ENCODE measurements at places on chromosomes 11 and 22.

DNA sequence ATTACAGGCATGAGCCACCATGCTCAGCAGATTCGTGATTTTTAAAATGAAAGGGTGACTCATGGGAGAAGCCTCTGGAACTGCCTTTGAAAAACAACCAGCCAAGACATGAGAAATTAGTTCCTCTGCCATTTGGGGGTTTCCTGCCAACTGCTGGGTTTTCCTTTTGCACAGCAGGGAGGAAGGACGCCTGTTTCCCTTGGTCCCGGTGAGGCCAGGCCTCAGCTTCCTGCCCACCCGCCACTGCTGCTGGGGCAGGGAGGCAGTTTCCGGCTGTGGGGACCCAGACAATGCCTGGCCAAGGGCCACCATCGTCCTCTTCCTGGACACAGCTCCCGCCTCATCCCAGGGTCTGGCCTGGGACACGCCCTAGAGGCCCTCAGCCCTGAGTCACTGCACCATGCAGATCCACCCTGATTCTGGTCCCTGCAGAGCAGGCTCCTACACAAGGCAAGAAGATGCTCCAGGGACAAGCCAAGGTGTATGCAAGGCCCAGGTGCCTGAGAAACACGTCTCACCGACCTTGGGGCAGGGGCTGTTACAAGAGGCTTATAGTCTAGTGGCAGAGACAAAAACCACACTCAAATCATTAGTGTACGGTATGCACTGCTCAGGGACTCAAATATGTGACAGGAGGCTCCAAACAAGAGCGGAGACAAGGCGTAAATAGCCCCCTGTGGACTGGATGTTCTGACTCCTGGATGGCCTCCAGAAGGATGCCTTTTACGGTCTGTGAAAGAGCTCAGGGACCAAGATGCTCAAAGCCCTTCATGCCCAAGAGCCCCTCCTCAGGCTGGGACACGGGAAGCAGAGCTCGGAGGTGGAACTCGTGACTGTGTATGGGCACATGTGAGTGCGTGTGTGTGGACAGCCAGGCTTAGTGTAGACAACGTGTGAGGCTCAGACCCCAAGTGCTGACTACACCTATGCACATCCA, 10.0 kb downstream of the PPM1F start:
- peak; percentile 31 for DNase-seq

DNA sequence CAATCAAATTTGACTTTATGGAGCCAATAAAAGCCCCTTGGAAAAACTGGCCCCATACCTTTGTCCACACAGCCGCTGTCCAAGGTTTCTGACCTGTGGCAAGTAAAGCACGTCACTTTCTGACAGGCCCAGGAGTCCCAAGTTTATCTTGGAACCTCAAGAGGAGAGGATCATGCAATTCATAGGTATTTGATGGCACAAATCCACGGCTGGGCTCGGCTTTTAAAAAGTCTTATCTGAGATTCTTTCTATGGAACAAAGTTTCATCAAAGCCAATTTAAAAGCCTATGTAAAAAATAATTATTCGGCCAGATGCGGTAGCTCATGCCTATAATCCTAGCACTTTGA, 13.6 kb downstream of the TMEM138 start:
- no peak for DNase-seq

DNA sequence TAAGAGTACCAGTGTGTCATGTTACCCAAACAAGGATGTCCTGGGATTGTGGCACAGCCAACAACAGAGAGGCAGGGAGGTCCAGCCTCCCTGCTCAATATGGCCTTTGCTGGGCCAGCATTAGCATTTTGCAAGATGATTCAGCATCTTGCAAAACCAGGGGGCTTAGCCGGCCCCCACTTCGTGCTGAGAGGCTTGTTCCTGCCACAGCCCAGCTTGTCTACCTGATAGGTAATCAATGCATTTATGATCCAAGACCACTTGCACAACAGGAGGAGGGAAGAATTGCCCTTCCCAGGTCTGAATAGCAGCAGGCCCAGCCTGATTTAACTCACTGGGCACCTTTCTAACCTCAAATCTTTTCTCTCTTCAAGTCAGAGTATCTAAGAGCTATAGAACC, 189.0 kb upstream of the SYT13 start:
- DNase-seq, result no peak

DNA sequence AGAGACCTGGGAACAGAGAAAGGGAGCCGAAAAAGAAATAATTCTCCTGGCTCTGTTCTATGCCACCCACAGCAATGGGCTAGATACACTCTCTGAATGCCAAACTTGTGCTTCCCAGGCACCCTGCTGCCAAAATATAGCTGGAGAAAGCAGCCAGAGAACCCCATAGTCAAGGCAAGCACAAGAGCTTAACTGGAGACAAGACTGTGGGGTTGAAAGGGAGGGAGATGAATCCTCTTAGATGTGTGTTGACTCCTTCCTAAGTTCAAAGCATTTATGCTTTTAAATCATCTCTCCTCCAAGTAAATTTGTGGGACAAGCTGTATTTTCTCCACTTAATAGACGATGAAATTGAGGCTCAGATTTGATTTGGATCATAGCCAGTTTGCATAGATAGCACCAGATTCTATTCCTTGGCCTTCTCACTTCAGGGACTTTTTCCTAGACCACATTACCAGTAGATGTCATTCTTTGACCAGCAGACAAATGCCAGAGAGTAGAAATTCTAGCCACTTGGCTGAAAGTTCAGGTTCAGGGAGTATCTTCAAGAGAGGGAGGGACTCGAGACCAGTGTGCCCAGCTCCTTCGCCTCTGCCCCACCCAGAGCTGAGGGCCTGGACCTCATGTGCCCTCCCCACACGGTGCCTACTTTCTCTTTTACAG, 16.5 kb upstream of the ETS1 start:
- no peak for DNase-seq

GRCh38 chr11:133541021-133541719, 8.9 kb upstream of the OPCML start:
- no peak for DNase-seq

DNA sequence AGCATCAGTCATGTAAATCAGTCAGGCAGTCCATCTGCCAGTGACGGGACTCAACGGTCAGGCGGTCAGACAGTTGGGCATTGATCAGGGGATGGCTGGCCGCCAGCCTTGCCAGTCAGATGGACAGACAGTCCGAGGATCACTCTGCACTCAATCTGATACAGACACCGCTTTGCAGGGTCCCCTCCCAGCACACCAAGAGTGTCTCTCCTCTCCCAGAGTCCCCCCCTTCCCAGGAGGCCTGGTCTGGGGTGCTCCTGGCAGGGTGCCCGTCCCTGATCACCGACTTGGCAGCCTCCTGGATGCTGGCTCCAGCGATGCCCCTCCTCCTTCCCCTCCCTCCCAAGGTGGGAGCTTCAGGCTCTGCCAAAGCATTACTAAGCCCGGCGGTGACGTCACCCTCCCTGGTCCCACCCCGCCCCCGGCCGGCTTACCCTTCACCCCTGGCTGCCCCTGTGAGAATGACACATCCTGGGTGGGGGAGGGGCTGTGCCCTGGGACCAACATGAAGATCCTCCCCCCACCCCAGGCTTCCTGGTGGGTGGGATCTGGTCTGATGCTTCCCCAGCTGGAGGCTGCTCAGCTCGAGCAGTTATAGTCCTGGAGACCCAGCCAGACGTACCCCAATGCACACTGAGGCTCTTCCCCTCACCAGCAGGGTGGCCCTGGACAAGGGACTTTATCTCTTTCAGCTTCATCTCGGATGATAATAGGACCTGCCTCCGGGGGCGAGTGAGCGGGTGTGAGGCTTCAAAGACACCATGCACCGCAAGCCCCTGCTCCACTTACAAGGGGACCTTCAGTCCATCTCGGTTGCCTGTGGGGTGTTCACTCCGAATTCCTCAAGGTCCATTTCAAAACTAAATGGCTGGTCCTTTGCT, 69.2 kb downstream of the CD82 start:
- DNase-seq, result peak; percentile 60

GRCh38 chr11:129881570-129882170, 13.7 kb downstream of the NFRKB start:
- DNase-seq, result peak; percentile 51

- no peak for DNase-seq
Observed at GRCh38 chr11:47848700-47849155, 578 bp upstream of the NUP160 start.

DNA sequence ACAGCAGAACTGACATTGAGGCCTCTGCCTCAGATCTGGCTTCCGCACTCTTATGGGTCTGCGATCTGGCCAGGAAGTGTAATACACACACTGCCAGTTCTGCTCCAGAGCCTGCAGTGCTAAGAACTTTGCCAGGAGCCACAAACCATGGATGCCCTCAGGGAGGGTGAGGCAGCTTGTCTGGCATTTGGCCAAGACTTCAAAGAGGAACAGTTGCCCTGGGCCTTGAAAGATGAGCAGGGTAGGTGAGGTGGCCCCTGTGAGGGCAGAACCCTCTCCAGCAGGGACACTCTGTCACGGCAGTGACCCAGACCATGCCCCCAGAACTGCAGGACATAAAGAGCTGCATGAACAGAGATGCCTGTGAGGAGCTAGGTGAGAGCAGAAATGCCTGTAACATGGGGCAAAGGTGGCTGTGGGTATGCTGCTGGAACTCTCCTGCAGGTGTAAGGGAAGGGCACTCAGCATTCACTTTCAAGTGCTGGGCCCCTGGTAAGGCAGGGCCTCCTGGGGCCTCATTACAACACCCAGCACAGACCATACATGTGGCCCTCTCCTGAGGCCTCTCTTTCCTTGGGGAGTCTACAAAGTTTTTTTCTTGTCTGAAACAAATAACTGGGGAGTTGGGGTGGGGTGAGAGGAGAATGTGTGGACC, 47.3 kb downstream of the NEU3 start:
- DNase-seq, result no peak

GRCh38 chr11:96234866-96235441, 108.0 kb downstream of the MAML2 start:
- no peak for DNase-seq

DNA sequence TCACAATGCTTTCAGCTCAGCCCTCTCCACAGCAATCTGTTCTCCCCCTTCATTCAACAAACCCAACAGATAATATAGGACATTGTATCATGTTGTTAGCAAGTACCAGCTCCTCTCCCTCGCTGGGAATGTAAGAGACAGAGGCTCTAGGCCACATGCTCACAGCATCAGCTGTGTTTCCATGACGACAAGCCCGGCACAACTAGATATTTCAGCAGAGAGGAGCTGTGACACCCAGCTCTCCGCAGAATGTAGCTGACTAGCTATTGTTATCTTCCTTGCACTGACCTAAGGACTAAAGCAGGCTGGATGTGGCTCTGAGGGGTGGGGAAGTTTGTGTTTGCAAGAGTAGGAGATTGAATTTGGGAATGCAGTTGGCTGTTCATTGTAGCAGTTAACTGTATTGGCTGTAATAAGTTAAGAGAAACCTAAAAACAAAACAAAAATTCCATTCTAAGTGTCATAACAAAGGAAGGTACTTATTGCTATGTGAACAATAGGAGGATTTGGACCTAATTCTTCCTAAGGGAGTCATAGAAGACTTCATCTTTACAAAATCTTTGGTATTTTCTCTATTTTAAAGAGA, 28.0 kb upstream of the RRAS2 start:
- DNase-seq, result no peak

DNA sequence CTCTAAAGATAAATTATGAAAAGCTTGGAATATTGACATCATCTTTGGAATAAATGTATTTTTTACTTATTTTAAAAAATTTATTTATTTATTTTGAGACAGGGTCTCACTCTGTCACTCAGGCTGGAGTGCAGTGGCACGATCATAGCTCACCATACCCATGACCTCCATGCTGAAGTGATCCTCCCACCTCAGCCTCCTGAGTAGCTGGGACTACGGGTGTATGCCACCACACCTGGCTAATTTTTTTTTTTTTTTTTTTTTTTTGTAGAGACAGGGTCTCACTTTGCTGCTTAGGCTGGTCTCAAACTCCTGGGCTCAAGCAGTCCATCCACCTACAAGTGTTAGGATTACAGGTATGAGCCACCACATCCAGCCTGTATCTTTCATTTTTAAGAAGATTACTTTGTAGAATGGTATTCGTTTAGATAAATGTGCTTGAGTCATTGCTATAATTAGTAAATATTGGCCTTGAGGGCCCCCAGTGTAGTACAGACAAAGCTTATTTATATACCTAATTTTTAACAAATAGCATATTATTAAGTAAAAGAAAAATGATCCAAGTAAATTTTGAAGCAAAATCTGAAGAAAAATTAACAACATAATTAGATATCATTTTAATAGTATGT, 8.5 kb downstream of the SWAP70 start:
- DNase-seq, result no peak

- DNase-seq, result no peak
Observed at GRCh38 chr11:77436506-77436905, 37.4 kb downstream of the PAK1 start.

DNA sequence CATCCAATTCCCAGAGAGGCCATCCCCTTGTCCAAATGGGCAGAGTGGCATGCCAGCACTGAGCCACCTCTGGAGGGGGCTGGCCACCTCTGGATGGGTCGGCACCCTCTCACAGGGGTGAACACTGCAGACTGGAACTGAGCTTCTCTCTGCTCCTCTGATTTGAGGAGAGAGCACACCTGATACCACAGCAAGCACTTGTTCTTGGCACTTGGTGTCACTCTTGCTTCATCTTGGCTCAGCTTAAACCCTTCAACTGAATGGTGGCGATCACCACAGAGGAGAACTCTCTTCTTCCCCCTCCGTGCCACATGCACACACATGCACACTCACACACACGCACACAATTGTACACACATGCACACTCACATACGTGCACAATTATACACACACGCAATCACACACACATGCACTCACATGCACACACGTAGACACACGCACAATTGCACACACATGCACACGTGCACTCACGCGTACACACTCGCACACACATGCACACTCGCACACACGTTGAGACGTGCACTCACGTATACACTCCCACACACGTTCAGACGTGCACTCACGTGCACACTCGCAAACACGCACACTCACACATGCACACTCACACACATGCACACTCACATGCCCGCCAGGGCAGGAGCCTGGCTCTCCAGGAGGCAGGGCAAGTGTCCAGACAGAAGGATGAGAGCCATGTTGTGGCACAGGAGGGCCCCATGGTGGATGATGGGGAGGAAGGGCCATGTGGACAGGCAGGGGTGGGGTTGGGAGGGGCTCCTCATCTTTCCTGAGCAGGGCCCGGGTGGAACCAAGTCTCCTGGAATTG, 23.4 kb downstream of the OVOL1 start:
- no peak for DNase-seq

DNA sequence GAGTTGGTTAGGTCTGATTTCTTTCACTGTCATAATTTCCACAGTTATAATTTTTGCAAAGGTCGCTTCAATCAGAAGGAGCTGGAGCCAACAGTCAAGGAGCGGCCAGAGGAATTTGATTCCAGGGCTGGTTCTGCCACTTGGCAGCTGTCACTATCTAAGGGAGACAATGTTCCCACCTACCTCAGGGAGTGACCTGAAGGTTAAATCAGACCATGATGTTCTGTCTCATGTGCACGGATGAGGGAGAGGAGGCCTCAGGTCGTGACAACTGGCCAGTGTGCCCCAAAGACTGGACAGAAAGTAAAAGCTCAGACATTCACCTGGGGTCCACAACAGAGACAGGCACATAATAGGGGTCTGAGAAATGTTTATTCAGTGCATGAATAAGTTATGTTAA, 7.6 kb downstream of the MRGPRD start:
- DNase-seq, result no peak

GRCh38 chr22:44661070-44661469, 40.9 kb upstream of the PRR5 start:
- DNase-seq, result no peak

- no peak for DNase-seq
Observed at GRCh38 chr11:32884770-32885384, 7.7 kb upstream of the QSER1 start.

- peak; percentile 28 for DNase-seq
Observed at GRCh38 chr11:45805305-45806071, 539 bp downstream of the SLC35C1 start.

GRCh38 chr11:78954261-78954660, 379.6 kb upstream of the NARS2 start:
- no peak for DNase-seq
